ENCODE measurements at places on chromosomes 6 and 20.

- DNase-seq = peak; percentile 78
Observed at GRCh38 chr6:56570413-56571359, 72.0 kb downstream of the DST start.

DNA sequence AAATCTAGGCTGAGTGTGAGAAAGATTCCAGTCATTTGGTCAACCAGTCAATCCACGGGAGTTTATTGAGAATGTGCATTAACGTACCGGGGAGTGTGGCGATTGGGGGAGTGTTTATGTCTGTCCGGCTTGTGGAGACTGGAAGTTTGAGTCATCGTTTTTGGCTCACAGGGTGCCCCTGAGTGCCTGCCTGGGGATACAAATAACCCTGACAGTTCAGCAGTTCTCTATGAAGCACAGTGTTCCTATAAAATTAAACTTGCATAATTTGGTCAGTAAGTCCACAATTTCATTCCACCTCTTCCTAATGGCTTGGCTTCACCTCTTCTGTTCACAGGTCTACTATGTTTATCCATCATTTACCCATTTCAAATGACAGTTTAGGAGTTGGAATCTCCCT is 72.6 kb upstream of the PLEKHG1 start:
- DNase-seq = no peak

- peak; percentile 77 for DNase-seq
Observed at GRCh38 chr6:50602292-50602691, 111.0 kb upstream of the TFAP2D start.

DNA sequence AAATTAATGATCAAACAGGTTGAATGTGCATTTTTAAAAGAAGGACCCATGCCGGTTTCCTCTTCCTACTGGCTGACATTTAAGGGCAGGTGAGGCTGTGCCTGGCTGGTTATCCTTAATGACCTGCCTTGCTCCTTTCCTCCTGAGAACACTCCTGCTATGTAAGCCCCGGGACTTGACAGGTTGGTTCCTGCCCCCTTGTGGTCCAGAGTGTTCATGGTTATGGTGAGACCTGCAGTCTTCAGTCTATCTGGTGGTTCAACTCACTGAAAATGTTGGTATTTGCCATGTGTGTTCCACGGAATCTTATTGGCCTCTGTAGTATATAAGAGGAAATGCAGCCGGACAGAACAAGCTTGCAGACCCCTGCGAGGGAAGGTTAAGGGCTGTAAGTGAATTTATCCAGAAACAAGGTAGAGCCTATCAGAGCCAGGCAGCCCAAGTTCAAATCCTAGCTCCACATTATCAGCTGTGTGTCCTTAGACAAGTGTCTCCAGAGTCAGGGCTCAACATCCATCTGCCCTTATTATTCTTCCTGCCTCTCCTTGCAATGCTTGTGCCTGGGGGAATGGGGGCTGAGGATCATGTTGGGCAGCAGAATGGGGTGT is 5.2 kb upstream of the BPIFA3 start:
- DNase-seq = peak; percentile 84

All from Karpas-422 (cell line).